ENCODE measurements at places on chromosomes 12 and 14.

DNA sequence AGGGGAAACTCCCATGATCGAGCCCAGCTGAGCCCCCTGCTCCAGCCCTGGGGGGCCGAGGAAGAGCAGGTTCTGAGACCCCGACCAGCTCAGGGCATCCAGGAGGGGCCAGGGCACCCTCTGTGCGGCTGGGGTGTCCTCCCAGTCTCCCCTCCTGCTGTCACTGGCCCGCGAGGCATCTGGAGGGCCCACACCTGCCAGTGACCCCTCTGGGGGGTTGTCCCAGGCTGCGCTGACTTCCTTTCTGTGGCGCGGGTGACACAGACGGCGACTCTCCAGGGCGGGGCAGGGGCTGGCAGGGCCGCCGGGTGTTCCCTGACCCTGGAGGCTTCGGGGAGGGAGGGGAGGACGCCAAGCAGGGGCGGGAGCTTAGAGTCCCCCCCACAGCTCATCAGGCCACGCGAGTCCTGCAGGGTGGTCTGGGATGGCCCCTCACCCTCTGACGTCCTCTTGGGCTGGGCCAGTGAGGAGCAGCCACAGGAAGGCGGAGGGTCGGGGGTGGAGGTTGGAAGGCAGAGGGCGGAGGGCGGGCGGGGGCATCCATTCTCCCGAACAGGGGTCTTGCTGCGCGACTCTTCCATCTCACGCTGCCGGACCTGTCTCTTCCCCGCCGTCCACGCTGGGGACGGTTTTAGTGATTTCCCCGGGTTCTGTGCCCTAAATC lies 38.6 kb upstream of the FBRSL1 start:
- no peak for DNase-seq

GRCh38 chr12:80877721-80878265 lies 59.9 kb downstream of the LIN7A start:
- no peak for DNase-seq

GRCh38 chr14:54829486-54830224 lies 73.0 kb downstream of the GCH1 start:
- DNase-seq, result no peak

DNA sequence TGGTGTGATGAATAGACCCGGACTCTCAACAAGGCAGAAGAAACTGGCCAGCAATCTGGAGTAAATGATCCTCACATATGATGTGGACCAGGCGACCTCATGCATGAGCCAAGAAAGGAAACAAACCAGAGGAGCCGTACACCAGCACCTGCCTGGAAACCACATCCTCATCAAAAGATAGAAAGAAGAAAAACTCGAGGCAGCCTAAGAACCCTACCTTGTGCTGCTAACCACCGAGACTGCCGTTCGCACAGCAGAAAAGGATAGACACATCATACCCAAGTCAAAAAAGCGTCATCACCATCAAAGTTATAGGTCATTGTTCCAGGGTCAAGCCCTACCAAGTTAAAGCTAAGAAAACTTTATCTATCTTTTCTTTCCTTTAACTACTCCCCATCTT lies 66.7 kb downstream of the RESF1 start:
- peak; percentile 56 for DNase-seq

GRCh38 chr14:60773558-60773957 lies 39.0 kb downstream of the MNAT1 start:
- DNase-seq, result no peak

DNA sequence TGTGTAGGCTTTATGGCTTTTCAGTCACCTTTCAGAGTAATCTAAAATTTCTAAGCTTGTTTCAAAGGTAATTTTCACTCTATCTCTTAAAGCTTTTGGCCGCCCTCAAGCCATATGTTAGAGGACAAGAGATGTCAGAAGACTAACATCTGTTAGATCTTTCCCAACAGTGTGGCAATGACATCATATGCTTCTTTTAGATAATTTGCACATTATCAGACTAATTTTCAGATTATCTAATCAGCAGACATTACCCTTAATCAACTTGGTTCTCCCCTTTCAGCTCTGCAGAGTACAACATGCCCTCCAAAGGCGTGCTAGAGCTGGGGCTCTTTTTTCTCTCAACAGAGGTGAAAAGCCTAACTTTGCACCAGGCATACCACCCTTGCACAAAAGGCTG lies 207.1 kb downstream of the DPF3 start:
- no peak for DNase-seq

- no peak for DNase-seq
These were observed 518 bp downstream of the GSKIP start for GRCh38 chr14:96363751-96364336.

DNA sequence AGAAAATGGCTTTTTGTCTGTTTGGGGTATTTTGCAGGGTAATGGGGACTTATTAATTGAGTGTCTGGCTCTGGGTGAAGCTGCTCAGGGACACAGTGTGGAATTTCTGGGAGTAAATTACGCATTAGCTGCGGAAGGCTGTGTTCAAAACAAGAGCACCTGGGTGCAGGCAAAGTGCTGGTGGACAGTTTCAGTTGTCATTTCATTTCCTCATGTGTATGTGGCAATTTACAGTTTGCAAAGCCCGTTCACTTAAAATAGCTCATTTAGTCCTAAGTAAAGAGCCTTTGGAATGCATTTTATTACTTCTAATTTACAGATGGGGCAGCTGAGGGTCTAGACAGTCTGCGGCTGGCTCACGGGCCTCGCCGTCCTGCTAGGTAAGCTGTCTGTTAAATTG lies 546.8 kb downstream of the BCL11B start:
- no peak for DNase-seq

DNA sequence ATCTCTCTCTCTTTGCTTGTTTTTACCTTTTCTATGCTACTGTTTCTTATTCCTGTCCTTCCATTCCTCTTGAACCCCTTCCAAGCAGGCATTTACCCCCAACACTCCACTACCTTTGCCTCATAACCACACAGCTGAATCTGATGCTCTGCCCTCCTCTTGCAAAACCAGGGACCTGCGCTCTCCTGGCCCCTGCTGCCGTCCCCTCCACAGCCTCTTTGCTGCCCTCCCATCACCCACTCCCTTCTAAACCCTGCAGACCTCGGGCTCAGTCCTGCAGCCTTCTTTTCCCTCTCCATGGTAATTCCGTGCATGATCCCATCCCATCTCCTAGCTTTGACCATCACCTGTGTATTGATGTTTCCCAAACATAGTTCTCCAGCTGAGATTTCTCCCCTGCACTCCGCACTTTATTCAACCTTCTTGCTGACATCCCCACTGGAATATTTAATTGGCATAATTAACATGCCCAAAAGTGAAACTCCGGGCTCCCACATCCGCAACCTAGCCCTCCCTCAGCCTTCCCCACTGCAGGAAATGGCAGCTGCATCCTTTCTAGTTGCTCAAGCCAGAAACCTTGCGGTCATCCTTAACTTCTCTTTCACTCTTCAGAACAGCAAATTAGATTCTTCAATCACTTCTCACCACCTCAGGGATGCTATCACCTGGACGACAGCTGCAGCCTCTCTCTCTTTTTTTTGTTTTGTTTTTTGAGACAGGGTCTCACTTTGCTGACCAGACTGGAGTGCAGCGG lies 16.0 kb downstream of the FIGNL2 start:
- no peak for DNase-seq

DNA sequence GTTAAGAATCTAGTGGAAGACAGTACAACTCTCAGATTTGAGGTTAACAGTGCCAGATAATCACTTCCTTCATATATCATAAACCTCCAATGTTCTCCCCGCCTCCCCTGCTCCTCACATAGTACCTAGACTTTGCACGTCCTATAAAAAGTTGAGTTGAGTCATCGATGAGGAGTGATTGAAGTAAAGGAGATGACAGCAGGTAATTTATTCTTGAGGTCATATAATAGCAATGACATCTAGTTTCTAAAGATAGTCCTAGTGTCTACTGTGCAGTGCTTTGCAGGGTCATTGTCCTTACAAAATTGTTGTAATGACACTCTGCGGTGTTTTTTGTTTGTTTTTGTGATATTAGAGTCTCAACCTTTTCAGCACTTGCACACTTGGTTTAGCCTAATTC lies 510.5 kb upstream of the LRFN5 start:
- DNase-seq, result no peak
